ENCODE measurements at places on chromosomes 1 and 21.

- no peak overlapping the region for H3K27ac ChIP-seq
- DNase-seq = no peak
- no peaks in the 10 kb centered on the region for H3K36me3 ChIP-seq
- no peaks in the 10 kb centered on the region for H3K27me3 ChIP-seq
- no peak overlapping the region for H3K4me3 ChIP-seq
- peaks cover 11% of the 10 kb centered on the region for H3K4me1 ChIP-seq
Observed at GRCh38 chr1:223147873-223148272, 4.8 kb upstream of the TLR5 start.

DNA sequence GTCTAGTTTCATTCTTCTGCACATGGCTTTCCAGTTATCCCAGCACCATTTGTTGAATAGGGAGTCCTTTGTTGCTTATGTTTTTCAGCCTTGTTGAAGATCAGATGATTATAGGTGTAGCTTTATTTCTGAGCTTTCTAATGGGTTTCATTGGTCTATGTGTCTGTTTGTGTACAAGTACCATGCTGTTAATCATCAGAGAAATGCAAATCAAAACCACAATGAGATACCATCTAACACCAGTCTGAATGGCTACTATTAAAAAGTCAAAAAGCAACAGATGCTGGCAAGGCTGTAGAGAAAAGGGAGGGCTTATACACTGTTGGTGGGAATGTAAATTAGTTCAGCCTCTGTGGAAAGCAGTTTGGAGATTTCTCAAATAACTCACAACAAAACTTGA, 321.5 kb upstream of the PTBP2 start:
- no peak for DNase-seq
- H3K36me3 ChIP-seq = no peaks in the 10 kb centered on the region
- H3K27ac ChIP-seq = no peak overlapping the region
- H3K4me3 ChIP-seq = no peak overlapping the region
- H3K27me3 ChIP-seq = no peaks in the 10 kb centered on the region

DNA sequence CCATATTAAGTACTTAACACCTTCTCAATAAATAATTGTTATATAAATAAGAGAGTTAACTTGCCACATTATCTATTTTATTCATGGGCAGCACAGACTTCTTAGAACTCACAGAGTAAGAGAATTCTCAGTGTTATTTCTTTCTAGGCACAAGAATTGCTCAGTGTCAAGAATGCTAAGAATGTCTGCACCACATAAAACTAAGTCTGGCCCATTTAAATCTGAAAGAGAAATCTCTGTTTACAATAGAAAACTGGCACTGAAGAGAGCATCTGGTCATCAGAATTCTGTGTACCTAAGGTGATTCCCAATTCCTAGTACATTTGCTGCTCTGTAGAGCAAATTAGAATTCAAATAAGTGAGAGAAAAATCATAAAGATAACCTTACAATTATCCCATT, 3.8 kb downstream of the OR10K2 start:
- H3K4me1 ChIP-seq = no peaks in the 10 kb centered on the region
- H3K27ac ChIP-seq = no peak overlapping the region
- no peak for DNase-seq
- no peaks in the 10 kb centered on the region for H3K27me3 ChIP-seq
- no peaks in the 10 kb centered on the region for H3K36me3 ChIP-seq
- no peak overlapping the region for H3K4me3 ChIP-seq

GRCh38 chr1:64664299-64664698, 80.6 kb upstream of the RAVER2 start:
- no peak overlapping the region for H3K27ac ChIP-seq
- H3K4me3 ChIP-seq = no peak overlapping the region
- no peaks in the 10 kb centered on the region for H3K4me1 ChIP-seq

GRCh38 chr1:24526045-24526444, 23.4 kb downstream of the RCAN3 start:
- no peak overlapping the region for H3K27ac ChIP-seq
- H3K36me3 ChIP-seq = no peaks in the 10 kb centered on the region
- no peaks in the 10 kb centered on the region for H3K27me3 ChIP-seq
- H3K4me1 ChIP-seq = no peaks in the 10 kb centered on the region
- H3K4me3 ChIP-seq = no peak overlapping the region

GRCh38 chr1:58781541-58782177, 2.2 kb downstream of the JUN start:
- H3K27ac ChIP-seq = peak overlapping the region; percentile 97
- H3K27me3 ChIP-seq = no peaks in the 10 kb centered on the region
- H3K4me3 ChIP-seq = peak overlapping the region; percentile 83
- DNase-seq = no peak

GRCh38 chr1:229836324-229836723, 210.3 kb downstream of the URB2 start:
- no peak for DNase-seq
- no peaks in the 10 kb centered on the region for H3K27me3 ChIP-seq
- H3K4me3 ChIP-seq = peak overlapping the region; percentile 34

DNA sequence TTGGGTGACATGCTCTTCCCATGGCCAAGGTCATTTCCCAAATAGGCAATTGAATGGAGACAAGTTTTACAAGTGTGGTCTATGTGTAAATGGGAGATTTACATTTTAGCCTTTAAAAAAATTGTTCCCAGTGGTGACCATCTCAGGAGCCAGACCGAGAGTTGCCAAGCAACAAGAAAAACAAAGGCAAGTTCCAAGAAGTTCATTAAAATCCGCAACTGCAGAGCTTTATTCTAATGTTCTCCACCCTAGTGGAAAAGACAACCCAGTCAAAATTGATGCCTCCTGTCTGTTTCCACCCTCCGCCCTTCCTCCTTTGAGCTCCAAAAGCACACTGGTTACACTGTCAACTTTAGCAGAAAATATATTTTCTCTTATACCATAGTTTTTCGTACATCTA, 33.2 kb upstream of the CD55 start:
- H3K27ac ChIP-seq = no peak overlapping the region
- H3K4me3 ChIP-seq = no peak overlapping the region
- no peaks in the 10 kb centered on the region for H3K27me3 ChIP-seq
- peaks cover 18% of the 10 kb centered on the region for H3K4me1 ChIP-seq

DNA sequence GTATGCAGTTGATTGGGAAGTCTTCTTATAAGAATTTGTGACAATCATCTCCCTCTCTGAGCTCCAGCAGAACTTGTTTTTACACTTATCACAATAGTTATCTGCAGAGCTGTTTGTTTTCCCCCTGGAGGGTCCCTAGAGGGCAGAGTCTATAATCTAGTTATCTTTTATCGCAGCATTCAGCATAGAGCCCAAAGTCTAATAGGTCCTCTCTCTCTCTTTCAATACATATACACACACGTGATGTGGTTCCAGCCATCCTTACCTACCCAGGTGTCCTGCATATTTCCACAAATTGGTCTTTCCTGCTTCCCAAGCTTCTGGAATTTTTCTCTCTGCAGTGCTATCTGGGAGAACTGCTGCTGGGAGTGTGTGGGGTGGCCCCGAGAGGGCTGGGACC, 229.6 kb upstream of the KIAA0040 start:
- no peak overlapping the region for H3K4me3 ChIP-seq
- DNase-seq = no peak
- H3K36me3 ChIP-seq = no peaks in the 10 kb centered on the region
- H3K27me3 ChIP-seq = no peaks in the 10 kb centered on the region

DNA sequence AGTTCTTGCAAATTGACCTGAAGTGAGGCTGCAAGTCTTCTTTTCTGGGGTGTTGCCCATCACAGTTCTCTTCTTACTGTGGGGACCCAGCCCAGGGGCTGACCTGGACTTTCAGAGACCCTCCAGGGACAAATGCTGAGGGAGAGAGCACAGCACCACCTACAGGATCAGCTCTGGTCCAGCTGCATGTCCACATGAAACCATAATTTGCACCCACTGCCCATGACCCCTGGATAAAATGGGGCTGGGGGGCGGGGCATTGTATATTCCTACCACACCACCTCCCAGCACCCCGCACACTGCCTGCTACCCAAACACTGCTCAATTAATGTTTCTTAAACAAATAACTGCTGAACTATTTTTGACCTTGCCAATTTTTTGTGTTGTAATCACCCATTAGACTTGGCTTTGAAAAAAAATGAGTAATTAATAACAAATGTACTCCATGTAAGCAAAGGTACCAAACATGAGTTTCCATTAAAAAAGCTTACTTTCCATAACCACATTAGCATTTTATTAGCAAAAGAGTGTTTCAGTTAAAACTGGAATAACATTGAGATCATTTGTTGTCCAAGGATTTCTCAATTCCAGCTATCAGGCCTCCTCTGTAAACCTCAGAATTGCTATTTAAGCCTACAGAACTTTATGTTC, 168.0 kb upstream of the RAB4A start:
- H3K27ac ChIP-seq = no peak overlapping the region
- H3K27me3 ChIP-seq = no peaks in the 10 kb centered on the region
- H3K36me3 ChIP-seq = no peaks in the 10 kb centered on the region
- DNase-seq = no peak
- no peak overlapping the region for H3K4me3 ChIP-seq

DNA sequence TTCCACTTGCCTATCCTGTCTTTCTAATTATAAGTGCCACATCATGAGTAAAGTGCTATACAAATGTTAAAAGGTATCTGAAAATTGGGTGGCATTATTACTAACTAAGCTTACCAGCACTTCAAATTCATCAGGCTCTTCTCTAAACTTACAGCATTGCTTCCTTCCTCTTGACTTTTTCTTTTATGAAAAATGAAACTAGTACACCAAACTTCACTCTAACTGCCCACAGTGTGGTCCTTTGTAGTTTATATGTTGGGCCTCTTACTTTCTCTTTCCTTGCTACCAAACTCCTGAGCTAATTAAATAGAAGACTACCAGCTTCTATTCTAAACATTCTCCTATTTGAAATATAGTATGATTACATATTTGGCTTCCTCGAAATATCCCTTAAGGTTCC, 81.8 kb downstream of the NOTCH2 start:
- H3K27me3 ChIP-seq = no peaks in the 10 kb centered on the region
- H3K4me3 ChIP-seq = no peak overlapping the region
- peak overlapping the region; percentile 59 for H3K27ac ChIP-seq

- DNase-seq = no peak
- H3K36me3 ChIP-seq = no peaks in the 10 kb centered on the region
- H3K4me1 ChIP-seq = no peaks in the 10 kb centered on the region
- no peaks in the 10 kb centered on the region for H3K27me3 ChIP-seq
- no peak overlapping the region for H3K4me3 ChIP-seq
Observed at GRCh38 chr1:218298398-218298797, 13.3 kb downstream of the RRP15 start.

DNA sequence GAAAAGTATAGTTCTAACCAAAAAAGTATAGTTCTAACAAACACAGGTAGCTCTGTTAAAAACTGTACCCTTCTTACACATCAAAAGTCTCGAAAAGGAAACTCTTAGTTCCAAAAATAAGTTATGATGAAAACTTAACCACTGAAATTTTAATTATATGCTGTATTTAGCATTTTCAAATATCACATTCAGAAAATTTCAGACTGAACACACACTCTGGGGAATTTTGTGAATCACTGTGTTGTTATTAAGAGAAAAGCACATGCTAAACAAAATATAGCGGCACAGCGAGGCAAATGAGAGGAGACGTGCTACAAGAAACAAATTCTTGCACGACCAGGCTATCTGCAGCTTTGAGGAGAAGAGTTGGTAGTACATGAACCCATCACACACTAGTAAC, 30.4 kb downstream of the VAV3 start:
- H3K27me3 ChIP-seq = no peaks in the 10 kb centered on the region
- no peak overlapping the region for H3K27ac ChIP-seq
- no peaks in the 10 kb centered on the region for H3K4me1 ChIP-seq
- no peak overlapping the region for H3K4me3 ChIP-seq
- H3K36me3 ChIP-seq = no peaks in the 10 kb centered on the region

- no peaks in the 10 kb centered on the region for H3K36me3 ChIP-seq
- no peak overlapping the region for H3K27ac ChIP-seq
- H3K4me1 ChIP-seq = peaks cover 23% of the 10 kb centered on the region
- DNase-seq = no peak
- no peak overlapping the region for H3K4me3 ChIP-seq
- no peaks in the 10 kb centered on the region for H3K27me3 ChIP-seq
Observed at GRCh38 chr1:214492401-214493075, 58.9 kb downstream of the PTPN14 start.

- no peak for DNase-seq
- H3K4me3 ChIP-seq = no peak overlapping the region
- no peak overlapping the region for H3K27ac ChIP-seq
- H3K36me3 ChIP-seq = no peaks in the 10 kb centered on the region
- no peaks in the 10 kb centered on the region for H3K27me3 ChIP-seq
Observed at GRCh38 chr1:179598631-179599030, 7.0 kb downstream of the TDRD5 start.

GRCh38 chr1:53956308-53957168, 10.4 kb downstream of the LRRC42 start:
- no peaks in the 10 kb centered on the region for H3K27me3 ChIP-seq
- H3K36me3 ChIP-seq = peaks cover 21% of the 10 kb centered on the region
- no peak overlapping the region for H3K27ac ChIP-seq
- peaks cover 17% of the 10 kb centered on the region for H3K4me1 ChIP-seq

DNA sequence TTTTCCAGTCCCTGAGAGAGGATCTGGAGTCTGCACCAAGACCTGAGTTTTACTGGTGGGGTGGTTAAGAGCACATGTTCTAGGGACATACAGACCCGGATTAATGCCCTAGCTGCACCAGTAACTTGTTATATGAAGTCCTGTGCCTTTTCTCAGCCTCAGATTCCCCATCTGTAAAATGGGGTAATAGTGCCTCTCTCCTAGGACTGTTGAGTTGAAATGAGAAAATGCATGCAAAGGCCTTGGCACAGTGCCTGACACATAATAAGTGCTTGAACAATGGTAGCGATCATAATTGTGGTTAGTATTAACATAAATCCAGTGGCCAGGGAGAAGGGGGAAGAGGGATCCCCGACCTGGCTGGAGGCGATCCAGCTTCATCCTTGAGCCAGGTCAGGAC, 12.3 kb downstream of the AHDC1 start:
- H3K36me3 ChIP-seq = no peaks in the 10 kb centered on the region
- no peaks in the 10 kb centered on the region for H3K27me3 ChIP-seq
- no peak overlapping the region for H3K4me3 ChIP-seq
- peaks cover 94% of the 10 kb centered on the region for H3K4me1 ChIP-seq
- peak overlapping the region; percentile 69 for H3K27ac ChIP-seq
- DNase-seq = no peak

- peaks cover 30% of the 10 kb centered on the region for H3K4me1 ChIP-seq
- no peak for DNase-seq
- H3K36me3 ChIP-seq = peaks cover 3% of the 10 kb centered on the region
- no peaks in the 10 kb centered on the region for H3K27me3 ChIP-seq
Observed at GRCh38 chr1:116945421-116945820, 35.7 kb downstream of the PTGFRN start.

GRCh38 chr1:246157516-246157915, 349.6 kb downstream of the SMYD3 start:
- no peak for DNase-seq
- no peak overlapping the region for H3K4me3 ChIP-seq
- H3K4me1 ChIP-seq = peaks cover 10% of the 10 kb centered on the region

GRCh38 chr1:2089051-2089450, 38.8 kb downstream of the PRKCZ start:
- no peak overlapping the region for H3K27ac ChIP-seq
- H3K27me3 ChIP-seq = no peaks in the 10 kb centered on the region
- no peaks in the 10 kb centered on the region for H3K4me1 ChIP-seq
- H3K4me3 ChIP-seq = no peak overlapping the region
- no peak for DNase-seq

Data from thoracic aorta (tissue), 2 donors.